Uterus (tissue), 4 donors: ENCODE measurements at places on chromosomes 1 and 21. TPM values are rescaled to one million over a fixed set of nuclear protein-coding genes. Genes with fewer than 3 reads are reported as not detected.

Gene ZMYND12
- total RNA-seq: 0.59 TPM

Gene HTR6
- not detected for total RNA-seq

DNA sequence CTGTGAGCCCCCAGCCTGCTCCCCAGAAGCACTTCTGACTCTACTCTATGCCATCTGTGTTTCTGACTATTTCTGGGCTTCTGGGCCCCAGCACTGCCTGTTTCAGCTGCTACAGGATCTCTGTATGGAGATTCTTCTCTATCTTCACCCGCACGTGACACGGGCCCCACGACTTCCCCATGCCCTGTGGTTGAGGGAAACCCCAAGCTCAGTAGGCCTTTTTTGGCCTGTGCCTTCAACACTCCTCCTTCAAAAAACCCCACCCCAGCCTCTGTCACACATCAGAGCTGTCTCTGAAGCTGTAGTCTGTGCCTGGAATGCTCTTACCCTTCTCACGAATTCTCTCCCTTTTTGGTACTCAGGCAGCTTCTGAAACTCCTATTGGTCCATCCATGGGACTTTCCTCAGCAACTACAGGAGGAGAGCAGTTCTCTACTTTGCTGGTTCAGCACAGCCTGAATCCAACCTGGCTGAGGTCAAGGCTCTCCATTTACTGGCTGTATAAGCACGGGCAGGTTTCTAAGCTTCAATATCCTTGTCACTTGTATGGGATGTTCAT is 2.0 kb upstream of the NID1 start:
- no peaks in the 10 kb centered on the region for H3K27me3 ChIP-seq
- H3K4me3 ChIP-seq: no peak overlapping the region
- peak; percentile 46 for DNase-seq
- peak overlapping the region; percentile 92 for H3K27ac ChIP-seq
- H3K36me3 ChIP-seq: no peaks in the 10 kb centered on the region

- no peak overlapping the region for H3K4me3 ChIP-seq
- no peak for DNase-seq
These were observed 6.0 kb downstream of the TNFRSF14 start for GRCh38 chr1:2561898-2562895.

- DNase-seq: no peak
- peaks cover 12% of the 10 kb centered on the region for H3K4me1 ChIP-seq
- H3K4me3 ChIP-seq: no peak overlapping the region
- no peaks in the 10 kb centered on the region for H3K36me3 ChIP-seq
- no peaks in the 10 kb centered on the region for H3K27me3 ChIP-seq
These were observed 3.7 kb upstream of the PFKL start for GRCh38 chr21:44296103-44296519.

- DNase-seq: no peak
- no peaks in the 10 kb centered on the region for H3K4me1 ChIP-seq
- no peak overlapping the region for H3K4me3 ChIP-seq
- H3K36me3 ChIP-seq: no peaks in the 10 kb centered on the region
These were observed 57.7 kb downstream of the ATG4C start for GRCh38 chr1:62841587-62842169.

Gene TOR1AIP1
- total RNA-seq: 56.9 TPM

DNA sequence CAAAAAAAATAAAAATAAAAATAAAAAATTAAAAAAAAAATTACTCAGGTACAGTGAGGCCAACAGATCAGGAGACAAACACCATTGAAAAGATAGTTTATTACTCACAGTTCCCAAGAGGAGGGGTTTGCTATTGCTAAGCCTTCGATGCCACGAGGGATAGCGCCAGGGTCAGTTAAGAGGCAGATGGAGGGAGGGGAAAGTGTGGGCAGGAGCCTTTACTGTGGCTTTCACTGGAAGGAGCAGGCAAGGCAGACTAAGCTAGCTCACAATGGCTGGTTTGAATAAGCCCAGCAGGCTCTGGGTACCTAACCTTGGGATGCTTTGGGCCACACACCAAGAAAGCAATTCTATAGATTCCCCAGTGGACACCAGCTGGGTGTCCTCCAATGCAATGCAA is 12.7 kb upstream of the RNF187 start:
- H3K4me3 ChIP-seq: no peak overlapping the region
- H3K4me1 ChIP-seq: no peaks in the 10 kb centered on the region
- no peak for DNase-seq
- H3K27me3 ChIP-seq: peaks cover 5% of the 10 kb centered on the region
- no peak overlapping the region for H3K27ac ChIP-seq

GRCh38 chr1:169488157-169488556 is 2.4 kb upstream of the SLC19A2 start:
- H3K27ac ChIP-seq: no peak overlapping the region
- H3K4me3 ChIP-seq: no peak overlapping the region
- no peaks in the 10 kb centered on the region for H3K36me3 ChIP-seq

DNA sequence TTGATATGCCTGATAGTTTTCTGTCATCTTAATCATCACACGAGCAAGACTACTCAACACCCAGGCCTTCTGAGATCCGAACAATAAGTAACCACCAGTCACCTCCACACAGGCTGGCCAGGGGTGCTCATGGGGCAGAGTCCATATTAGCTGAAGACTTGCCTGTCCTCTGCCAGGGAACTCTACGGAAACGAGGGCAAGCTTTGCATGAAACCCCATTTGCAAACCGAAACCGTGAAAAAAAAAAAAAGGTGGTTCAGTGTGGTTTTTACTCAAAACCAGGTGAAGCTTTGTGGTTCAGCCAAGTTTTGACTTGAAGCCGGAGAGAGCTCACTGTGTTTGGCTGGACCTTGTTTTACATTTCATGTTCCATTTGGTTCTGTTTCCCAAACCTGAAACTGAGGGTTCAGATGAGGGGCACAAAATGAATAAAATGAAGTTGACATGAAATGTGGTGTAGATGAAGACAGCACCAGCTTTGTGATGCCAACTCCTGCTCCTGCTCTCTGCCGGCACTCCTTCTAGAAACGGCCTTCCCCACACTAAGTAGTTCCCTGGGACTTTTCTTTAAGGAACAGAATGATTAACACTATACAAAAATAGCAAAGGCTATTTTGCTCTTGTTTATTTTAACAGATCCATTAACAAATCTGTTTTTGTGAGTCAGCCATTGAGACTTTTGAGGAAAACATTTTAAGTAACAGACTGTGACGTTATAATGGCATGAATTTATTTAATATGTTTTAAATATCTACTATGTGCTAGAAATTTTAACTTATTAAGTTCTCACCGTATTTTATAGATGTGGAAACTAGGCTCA is 74.7 kb downstream of the RUNX1 start:
- no peak overlapping the region for H3K27ac ChIP-seq
- H3K4me1 ChIP-seq: no peaks in the 10 kb centered on the region
- H3K27me3 ChIP-seq: no peaks in the 10 kb centered on the region
- no peaks in the 10 kb centered on the region for H3K36me3 ChIP-seq
- H3K4me3 ChIP-seq: no peak overlapping the region

Gene PADI4
- total RNA-seq: not detected

DNA sequence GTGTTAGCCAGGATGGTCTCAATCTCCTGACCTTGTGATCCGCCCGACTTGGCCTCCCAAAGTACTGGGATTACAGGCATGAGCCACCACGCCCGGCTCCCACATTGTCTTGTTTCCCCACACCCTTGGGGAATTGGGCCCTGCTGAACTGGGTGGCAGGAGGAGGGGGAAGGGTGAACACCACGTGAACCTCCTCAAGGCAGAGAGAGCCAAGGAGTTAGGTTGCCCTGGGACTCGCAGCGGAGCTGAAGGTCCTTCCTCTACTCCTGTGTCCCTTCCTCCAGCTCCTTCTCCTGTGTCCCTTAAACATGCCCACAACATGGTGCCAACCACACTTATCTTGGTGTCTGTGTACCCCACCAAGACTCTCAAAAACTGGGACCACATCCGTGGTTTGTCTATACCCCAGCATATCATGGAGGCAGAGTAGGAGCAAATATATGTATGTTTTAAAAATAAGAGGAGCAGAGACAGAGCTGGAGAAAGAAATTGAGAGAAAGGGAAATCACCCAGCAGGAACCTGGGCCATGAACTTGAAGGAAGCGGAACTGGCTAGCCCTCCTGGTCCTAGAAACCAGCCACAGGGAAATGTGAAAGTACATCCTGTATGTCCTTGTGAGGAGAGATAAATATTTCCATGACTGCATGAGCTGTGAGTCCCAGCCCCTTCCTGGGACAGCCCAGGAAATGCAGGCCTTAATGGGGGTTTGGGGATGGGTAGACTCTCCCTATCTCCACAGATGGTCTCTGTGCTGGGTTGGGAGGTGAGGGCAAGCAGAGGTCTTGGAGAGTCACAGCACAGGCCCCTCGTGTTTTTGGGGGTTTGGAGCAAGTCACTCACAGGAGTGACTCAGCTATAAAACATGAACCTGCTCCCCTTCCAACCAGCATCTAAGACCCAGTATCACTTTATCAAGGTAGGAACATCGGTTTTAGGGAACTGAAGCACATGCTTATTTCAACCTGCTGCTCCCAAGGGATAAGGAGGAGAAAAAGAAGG is 9.4 kb upstream of the TAL1 start:
- no peak overlapping the region for H3K4me3 ChIP-seq
- no peaks in the 10 kb centered on the region for H3K4me1 ChIP-seq
- H3K27me3 ChIP-seq: no peaks in the 10 kb centered on the region

GRCh38 chr21:31268090-31268489 is 76.0 kb downstream of the TIAM1 start:
- H3K27ac ChIP-seq: no peak overlapping the region
- no peaks in the 10 kb centered on the region for H3K4me1 ChIP-seq
- no peak for DNase-seq
- H3K27me3 ChIP-seq: no peaks in the 10 kb centered on the region
- H3K4me3 ChIP-seq: no peak overlapping the region
- no peaks in the 10 kb centered on the region for H3K36me3 ChIP-seq

GRCh38 chr21:41079159-41079558 is 88.8 kb upstream of the BACE2 start:
- no peaks in the 10 kb centered on the region for H3K4me1 ChIP-seq
- no peak overlapping the region for H3K27ac ChIP-seq
- no peak overlapping the region for H3K4me3 ChIP-seq

Gene FLG2
- total RNA-seq: not detected

Gene PMF1
- 45.6 TPM for total RNA-seq

GRCh38 chr1:235067396-235068157 is 61.1 kb downstream of the TOMM20 start:
- no peaks in the 10 kb centered on the region for H3K36me3 ChIP-seq
- no peaks in the 10 kb centered on the region for H3K4me1 ChIP-seq
- peak; percentile 55 for DNase-seq
- H3K4me3 ChIP-seq: no peak overlapping the region
- H3K27ac ChIP-seq: no peak overlapping the region

GRCh38 chr1:116485976-116486375 is 84.8 kb downstream of the CD58 start:
- H3K4me3 ChIP-seq: no peak overlapping the region
- no peaks in the 10 kb centered on the region for H3K27me3 ChIP-seq
- H3K27ac ChIP-seq: no peak overlapping the region

GRCh38 chr1:29083317-29084195 is 40.1 kb downstream of the TMEM200B start:
- H3K36me3 ChIP-seq: no peaks in the 10 kb centered on the region
- peak overlapping the region; percentile 91 for H3K27ac ChIP-seq
- DNase-seq: peak; percentile 31
- H3K27me3 ChIP-seq: no peaks in the 10 kb centered on the region
- peak overlapping the region; percentile 23 for H3K4me3 ChIP-seq
- H3K4me1 ChIP-seq: no peaks in the 10 kb centered on the region

DNA sequence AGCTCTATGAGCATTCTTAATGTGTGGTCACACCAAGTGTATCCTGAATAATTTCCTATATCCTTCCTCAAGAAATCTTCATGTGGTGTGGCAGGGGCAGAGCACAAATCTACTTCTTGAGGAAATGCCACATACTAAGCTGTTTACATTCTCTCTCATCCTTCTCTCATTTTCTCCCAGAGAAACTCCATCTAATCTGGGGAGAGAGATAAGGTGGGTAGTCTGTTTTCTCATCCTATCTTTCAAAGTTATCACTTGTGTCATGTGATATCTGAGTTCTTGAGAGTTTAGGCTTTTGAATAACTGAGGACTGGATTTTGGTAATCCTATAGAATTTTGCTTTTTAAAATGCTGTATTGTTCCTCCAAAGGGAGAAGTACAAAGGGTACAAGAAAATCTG is 141.9 kb upstream of the LRRC7 start:
- no peak for DNase-seq
- H3K27me3 ChIP-seq: no peaks in the 10 kb centered on the region
- H3K36me3 ChIP-seq: no peaks in the 10 kb centered on the region
- H3K4me1 ChIP-seq: no peaks in the 10 kb centered on the region
- H3K27ac ChIP-seq: no peak overlapping the region
- H3K4me3 ChIP-seq: no peak overlapping the region

GRCh38 chr1:173126421-173126820 is 75.7 kb upstream of the TNFSF18 start:
- no peaks in the 10 kb centered on the region for H3K4me1 ChIP-seq
- H3K27ac ChIP-seq: no peak overlapping the region
- H3K4me3 ChIP-seq: no peak overlapping the region
- no peak for DNase-seq
- H3K36me3 ChIP-seq: no peaks in the 10 kb centered on the region

- H3K27ac ChIP-seq: no peak overlapping the region
- no peak for DNase-seq
- H3K4me3 ChIP-seq: no peak overlapping the region
- H3K36me3 ChIP-seq: no peaks in the 10 kb centered on the region
These were observed 33.9 kb upstream of the POU2F1 start for GRCh38 chr1:167186771-167187170.

- DNase-seq: no peak
- H3K4me3 ChIP-seq: no peak overlapping the region
- H3K36me3 ChIP-seq: no peaks in the 10 kb centered on the region
- no peaks in the 10 kb centered on the region for H3K27me3 ChIP-seq
- peak overlapping the region; percentile 47 for H3K27ac ChIP-seq
- H3K4me1 ChIP-seq: no peaks in the 10 kb centered on the region
These were observed 5.9 kb downstream of the ADARB1 start for GRCh38 chr21:45080232-45080631.

DNA sequence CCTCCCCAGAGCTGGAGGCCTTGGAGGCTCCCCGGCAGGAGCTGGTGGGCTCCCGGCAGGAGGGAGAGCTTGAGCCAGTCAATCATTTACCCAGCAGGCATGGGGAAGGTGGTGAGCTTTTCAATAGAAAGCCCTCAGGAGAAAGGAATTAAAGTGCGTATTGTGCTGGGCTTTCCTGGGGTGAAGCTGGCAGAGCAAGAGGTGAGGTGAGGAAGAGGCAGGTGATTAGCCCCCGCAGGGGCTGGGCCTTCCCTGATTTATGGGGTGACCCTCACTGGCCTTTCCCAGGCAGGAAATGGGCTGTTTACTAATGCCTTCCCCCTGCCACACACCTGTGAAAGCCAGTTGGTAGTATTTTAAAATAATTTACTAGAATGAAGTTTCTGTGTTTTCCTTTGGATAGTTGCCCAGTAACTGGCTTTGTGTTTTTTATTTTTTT is 25.8 kb downstream of the CLDN14 start:
- H3K36me3 ChIP-seq: no peaks in the 10 kb centered on the region
- no peaks in the 10 kb centered on the region for H3K27me3 ChIP-seq
- no peaks in the 10 kb centered on the region for H3K4me1 ChIP-seq
- no peak overlapping the region for H3K27ac ChIP-seq
- DNase-seq: no peak
